ENCODE measurements at places on chromosomes 7 and 10.

DNA sequence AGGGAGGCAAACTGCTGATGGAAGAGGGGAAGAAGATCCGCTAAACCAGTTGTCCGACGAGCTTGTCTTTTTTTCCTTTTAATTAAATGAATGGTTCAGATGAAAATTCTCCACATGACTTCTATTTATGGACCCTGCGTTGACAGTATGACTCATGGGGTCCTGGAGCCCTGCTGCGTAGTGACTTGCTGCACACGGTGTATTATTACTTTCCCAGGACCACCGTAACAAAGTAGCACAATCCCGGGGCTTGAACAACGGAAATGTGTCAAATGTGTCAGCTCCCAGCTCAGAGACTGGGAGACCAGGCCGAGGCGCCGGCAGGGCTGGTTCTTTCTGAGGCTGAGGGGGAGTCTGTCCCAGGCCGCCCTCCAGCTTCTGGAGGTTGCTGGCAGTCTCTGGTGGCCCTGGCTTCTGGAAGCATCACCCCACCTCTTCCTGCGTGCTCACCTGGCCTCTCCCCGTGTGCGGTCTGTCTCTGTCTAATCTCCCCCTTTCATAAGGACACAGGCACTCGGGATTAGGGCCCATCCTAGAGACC, 33.8 kb upstream of the MNX1 start:
- no peak for DNase-seq

GRCh38 chr7:26592011-26592410, 272.4 kb downstream of the SKAP2 start:
- DNase-seq: no peak

DNA sequence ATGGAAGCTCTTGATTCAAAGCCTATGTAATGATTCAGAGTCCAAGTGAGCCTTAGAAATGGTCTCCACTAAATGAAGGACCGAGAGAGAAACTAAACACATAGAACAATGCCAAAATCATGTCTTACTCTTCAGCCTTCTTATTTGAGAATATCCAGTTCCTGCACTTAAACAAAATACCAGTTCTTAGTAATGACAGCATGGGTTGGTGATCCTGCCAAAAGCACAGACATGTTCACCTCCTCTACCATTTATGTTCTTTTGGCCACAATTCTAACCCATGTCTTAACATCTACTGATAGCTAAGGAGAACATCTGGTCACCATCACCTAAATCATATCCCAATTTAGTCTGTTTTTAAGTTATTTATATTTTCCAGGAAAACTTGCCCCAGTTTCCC, 239.6 kb upstream of the PTN start:
- DNase-seq: no peak

- no peak for DNase-seq
These were observed 8.5 kb downstream of the RASSF4 start for GRCh38 chr10:44968091-44968490.

GRCh38 chr10:71132321-71132810, 80.0 kb upstream of the UNC5B start:
- DNase-seq: peak; percentile 6

DNA sequence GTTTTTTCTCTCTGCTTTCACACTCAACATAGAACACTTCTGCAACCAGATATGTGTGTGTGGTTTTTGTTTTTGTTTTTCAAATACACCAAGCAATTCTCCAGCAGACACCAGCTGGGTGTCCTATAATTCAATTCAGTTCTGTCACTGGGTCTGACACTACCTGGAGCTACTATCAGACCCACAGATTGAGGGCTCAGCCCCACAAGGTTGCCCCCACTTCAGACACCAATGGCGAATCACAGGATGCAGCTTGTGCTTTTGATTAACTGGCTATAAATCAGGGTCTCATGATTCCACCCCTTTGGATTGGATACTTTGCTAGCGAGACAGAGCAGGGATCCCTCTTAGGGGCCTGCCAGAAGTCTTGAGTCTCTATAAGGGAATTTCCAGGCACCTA, 462.2 kb upstream of the NRP1 start:
- DNase-seq: no peak

GRCh38 chr7:36670585-36671431, 53.5 kb downstream of the AOAH start:
- DNase-seq: peak; percentile 81

DNA sequence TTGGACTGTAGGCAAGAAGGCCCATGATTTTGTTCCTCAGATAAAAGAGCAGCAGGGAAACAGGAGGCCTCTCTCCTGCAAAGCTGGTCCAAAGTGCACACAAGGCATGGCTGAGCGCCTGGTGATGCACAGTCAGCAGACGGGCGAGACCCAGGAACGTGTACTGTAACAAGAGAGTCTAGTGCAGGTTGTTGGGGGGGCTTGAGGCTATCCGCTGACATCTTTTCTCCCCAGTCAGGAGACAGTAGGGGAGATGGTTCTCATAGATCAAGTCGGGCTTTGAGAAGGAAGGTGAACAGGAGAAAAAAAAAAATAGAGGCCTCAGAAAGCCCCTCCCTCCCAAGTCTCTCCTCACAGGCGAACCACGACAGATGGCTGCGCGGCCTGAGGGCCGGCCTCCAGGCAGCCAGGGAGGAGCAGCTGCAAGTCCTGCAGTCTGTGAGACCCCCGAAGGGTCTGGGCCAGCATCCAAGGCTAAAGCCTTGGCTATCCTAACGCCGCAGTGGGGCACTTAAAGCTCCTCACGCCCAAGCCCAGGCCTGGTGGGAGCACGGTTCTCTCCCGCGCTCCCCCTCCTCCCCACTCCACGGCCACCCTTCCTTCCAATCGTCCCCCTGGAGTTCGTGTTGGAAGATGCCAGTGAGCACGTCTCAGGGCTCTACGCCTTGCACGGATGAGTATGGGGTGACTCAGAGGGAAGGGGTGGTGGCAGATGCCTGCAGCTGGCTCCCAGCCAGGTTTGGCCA, 68.3 kb downstream of the PRKAG2 start:
- peak; percentile 11 for DNase-seq

DNA sequence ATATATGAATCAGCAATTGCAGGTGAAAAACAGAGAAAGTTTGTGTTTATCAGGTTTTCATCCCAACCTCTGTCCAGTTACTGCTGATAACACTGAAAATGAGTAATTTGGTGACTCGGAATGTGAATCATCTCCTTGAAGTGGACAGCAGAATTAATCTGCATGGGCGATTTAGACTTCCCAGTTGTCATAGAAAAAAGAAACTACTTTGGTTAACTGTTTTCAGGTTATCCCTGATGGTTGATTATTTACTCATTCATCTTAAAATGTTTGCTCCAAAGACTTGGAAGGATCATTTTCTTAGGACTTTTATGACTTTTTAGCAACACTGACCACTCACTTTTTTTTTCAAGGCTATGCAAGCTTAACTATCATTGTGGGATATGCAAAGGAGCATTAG, 504.1 kb upstream of the ANKRD30A start:
- no peak for DNase-seq

Data from lung microvascular endothelial cell (primary cell).